ENCODE measurements at places on chromosomes 3 and 15.
A peak's percentile ranks its signal among the peaks of the same experiment; 100 is the strongest.

GRCh38 chr3:182617500-182617899, 175.8 kb upstream of the ATP11B start:
- no peak for DNase-seq

GRCh38 chr3:165938986-165939540, 101.8 kb upstream of the BCHE start:
- DNase-seq = no peak

DNA sequence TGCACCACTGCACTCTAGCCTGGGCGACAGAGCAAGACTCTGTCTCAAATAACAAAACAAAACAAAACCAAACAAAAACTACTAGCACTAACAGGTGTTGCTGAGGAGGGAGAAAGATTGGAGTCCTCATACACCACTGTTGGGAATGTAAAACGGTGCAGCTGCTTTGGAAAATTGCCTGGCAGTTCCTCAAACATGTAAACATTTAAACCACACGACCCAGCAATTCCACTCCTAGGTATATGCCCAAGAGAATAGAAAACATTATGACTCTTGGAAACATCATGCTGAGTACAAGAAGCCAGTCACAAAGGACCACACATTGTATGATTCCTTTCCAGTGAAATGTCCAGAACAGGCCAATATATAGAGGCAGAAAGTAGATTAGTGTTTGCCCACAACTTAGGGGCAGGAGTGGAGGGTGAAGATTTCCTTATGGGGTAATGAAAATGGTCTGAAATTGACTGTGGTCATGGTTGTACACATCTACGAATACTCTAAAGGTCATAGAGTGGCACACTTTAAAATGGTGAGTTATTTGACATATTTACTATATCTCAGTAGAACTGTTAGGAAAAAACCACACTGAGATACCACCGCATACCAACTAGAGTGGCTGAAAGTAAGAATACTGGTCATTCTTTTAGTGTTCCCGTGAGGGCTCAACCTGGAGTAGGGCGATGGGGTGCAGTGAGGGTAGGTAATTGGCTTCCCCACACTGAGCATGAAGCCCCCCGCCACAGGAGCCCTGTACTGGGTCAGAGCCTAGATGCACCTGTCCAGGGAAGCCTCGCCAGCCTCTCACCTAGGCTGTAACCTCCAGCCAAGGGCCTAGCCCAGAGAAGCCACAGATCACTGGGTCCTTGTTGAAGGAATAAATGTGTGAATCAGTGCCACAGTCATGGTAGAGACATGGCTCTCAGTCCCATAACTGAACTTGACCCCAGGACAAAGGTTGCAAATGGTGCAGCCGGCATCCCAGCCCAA, 131.1 kb downstream of the NUP210 start:
- DNase-seq = no peak

DNA sequence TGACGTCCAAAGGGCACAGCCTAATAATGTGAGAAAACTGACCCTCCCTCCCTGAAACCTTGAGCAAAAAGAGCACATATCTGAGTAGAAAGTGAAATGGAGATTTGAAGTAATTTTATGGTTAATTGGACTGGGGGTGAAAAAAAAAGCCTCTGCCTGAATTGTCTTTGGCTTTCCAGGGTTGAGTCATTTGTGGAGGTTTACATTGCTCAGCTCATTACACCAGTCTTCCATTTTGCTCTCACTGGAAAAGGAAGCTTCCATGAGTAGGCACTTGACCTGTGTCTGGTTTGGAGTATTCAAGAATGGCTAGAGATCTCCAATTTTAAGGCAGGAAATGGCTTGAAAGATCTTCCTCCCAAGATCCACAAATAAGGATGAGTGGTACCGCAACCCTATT, 273.9 kb downstream of the PDCD6IP start:
- no peak for DNase-seq

- DNase-seq = peak; percentile 89
Observed at GRCh38 chr3:119637679-119638477, 22.5 kb downstream of the POPDC2 start.

DNA sequence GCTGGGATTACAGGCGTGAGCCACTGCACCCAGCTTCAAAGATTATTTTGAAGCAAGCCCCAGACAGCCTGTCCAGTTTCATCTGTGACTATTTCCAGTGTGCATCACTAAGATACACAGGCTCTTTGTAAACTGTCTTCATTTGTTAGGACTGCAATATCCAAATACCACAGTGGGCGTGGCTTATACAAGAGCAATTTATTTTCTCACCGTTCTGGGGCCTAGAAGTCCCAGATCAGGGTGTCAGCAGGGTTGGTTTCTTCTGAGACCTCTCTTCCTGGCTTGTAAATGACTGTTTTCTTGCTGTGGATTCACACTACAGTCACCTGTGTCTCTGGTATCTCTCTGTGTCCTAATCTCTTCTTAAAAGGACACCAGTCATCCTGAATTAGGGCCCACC, 59.7 kb downstream of the RLBP1 start:
- DNase-seq = no peak

DNA sequence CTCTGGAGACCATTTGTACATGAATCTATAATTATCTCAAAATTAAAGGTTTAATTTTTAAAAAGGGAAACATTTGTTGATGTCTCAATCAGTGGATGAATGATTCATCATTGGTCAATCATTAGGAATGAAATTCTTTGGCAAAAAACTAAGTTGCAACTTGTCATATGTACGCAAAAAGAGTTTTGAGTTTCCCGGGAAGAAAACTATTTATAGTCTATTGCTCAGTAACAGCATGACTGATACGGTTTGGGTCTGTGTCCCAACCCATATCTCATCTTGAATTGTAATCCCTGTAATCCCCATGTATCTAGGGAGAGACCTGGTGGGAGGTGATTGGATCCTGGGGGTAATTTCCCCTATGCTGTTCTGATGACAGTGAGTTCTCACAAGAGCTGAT, 765.8 kb upstream of the ROBO1 start:
- no peak for DNase-seq

DNA sequence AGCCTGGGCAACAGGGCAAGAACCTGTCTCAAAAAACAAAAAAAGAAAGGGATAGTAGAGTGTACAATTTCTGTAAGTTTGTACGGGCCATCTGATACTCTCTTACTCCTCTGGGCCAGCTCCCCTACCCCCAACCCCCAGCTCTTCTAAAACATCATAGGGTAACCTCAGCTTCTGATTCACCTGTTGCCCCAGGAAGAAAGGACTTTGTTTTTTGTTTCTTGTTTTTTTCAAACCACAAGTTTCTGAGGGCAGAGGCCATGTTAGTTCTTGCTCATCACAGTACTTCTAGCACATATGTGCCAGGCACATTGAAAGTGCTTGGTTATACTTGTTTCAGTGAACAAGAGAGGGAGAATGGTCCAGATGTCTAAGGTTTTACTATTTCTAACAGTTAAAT, 20.2 kb downstream of the ATOSA start:
- DNase-seq = no peak

GRCh38 chr3:58251631-58252035, 14.0 kb downstream of the ABHD6 start:
- DNase-seq = no peak
